ENCODE measurements at places on chromosomes 13 and 19.

GRCh38 chr19:54107876-54108490, 5.3 kb downstream of the NDUFA3 start:
- DNase-seq: no peak

- no peak for DNase-seq
Measured at GRCh38 chr13:94717916-94718315, 5.6 kb upstream of the SOX21 start.

DNA sequence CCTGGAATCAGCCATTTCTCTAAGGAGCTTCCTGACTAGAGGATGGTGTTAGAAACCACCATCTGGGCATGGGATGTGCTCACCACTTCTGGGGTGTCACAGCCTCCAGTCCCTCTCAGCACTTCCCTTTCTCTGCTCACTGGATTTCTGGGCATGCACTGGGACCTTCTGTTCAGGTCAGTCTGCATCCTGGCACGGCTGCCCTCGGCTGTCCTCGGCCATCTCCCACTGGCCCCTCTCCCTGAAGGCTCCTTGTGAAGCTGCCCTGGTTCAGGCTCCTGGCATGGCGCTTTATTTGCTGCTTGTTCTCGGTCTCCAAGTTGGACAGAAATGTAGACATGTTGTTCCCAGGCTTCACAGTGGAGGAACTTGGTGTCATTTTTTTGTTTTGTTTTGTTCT, 60.0 kb downstream of the TEX29 start:
- DNase-seq: no peak

DNA sequence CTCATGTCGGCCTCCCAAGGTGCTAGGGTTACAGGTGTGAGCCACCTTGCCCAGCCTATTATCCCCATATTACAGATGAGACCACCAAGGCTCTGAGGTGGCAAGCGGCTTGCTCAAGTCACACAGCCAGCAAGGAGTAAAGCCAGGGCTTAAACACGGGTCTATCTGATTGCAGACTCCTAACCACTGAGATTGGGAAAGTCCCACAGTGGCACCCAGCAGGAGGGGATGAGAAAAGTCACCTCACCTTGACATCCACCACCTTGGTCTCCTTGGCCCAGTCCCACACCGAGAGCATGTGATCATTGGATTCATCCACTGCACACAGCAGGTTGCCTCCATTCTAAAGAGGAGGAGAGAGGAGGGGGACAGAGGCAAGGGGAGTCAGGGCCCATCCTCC, 9.5 kb downstream of the EML2 start:
- no peak for DNase-seq

DNA sequence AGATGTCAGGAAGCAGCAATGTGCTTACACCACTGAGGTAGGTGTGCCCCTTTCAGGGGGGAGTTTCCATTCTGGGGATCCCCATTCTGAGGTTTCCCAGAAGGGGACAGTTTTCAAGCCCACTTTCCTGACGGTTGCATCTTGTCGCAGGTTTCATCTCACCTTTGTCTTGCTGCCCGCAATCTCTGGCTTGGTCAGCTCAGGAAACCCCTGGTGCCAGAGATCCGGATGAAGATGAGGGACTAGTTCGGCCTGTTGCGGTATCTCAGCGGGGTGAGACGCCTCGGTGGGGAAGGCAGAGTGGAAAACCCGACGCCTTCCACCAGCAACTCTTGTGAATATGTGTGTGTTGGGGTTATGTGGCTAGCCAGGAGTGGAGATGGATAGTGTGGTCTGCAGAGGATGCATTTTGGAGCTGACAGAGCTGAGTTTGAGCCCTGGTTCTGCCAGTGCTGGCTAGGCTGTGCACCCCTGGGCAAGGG, 13.1 kb downstream of the TNFSF9 start:
- no peak for DNase-seq

Data from GM12891 (cell line).